ENCODE measurements at places on chromosomes 3 and 15. TPM values are rescaled to one million over a fixed set of nuclear protein-coding genes. Genes with fewer than 3 reads are reported as not detected.

GRCh38 chr15:46636206-46636605, 1001.4 kb downstream of the SQOR start:
- no peak for DNase-seq

DNA sequence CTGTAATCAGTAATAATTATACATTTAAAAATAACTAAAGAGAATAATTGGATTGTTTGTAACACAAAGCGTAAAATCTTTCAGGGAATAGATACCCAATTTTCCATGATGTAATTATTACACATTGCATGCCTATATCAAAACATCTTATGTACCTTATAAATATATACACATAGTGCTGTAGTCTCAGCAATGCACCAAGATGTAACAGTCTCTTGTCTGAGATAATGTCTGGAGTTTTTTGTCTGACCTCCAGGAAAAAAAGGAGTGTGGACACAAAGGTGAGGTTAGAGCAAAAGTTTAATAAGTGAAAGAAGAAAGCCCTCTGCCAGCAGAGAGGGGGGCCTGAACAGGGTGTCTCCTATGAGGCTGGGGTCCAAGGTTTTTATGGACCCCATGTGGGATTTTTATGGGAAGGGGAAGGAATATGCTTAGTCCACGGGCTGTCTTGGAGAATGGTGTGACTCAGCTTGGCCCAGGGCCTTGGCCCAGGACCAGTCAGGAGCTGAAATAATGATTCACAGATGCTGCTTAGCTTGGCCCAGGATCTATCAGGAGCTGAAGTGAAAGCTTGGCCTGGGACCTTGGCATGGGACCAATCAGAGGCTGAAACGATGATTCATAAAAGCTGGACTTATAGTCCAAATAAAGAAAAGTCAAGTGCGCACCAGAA, 545.0 kb downstream of the ZPLD1 start:
- DNase-seq: peak; percentile 64

DNA sequence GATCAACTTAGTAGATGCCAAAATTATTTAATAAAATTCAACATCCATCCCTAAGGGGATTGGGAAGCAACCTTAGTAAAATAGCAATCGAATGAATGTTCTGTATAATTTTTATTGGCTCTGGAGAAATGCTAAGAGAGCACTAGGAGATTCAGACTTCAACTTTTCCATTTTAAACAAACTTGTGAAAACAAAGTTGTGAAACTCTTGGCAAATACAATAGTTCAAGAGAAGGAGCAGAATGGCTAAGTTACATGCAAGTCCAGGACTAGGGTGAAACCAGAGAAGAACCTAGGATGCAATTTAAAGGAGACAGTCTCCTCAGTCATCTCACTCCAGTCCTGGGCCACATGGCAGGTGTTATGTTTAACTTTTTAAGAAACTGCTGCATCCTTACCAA, 16.7 kb upstream of the ZNF280D start:
- no peak for DNase-seq

GRCh38 chr3:60839246-60839645, 412.0 kb downstream of the FHIT start:
- no peak for DNase-seq

- DNase-seq: no peak
Measured at GRCh38 chr3:130773366-130773765, 26.7 kb upstream of the PIK3R4 start.

DNA sequence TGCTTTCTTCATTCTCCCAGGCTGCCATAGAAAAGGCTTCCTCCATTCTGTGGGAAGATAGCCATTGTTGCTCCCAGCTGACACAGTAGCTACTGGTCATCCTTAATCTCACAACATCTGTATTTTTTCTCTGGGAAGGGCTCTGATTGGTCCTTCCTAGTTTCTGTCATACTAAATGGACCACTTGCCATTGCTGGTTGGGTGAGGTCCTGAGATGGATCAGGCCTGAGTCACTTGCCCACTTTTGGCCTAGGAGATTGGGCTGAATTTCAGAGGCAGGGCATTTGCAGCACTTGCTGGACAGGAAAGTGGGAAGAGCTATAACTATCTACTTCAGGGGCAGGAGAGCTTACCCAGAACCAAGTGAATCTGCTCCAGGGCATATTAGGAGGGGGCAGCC, 106.5 kb upstream of the PROK2 start:
- DNase-seq: no peak

DNA sequence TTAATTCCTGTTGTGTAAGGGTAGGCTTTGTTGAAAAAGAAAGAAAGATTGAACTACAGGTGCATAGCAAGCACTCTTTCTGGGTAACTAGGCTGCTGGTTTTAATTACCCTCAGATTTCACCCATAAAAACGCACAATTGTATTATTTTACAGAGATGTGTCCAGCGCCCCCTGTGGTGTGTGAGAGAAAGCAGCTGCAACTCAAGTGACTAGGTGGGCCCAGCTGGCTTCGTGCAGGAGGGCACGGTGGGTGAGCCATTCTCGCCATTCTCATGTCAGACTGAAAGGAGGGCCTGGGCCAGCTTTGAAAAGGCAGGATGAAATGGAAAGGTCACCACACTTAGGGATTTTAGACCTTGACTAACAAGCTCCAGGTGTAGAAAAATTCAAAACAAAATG, 122.6 kb downstream of the LRIG1 start:
- no peak for DNase-seq

DNA sequence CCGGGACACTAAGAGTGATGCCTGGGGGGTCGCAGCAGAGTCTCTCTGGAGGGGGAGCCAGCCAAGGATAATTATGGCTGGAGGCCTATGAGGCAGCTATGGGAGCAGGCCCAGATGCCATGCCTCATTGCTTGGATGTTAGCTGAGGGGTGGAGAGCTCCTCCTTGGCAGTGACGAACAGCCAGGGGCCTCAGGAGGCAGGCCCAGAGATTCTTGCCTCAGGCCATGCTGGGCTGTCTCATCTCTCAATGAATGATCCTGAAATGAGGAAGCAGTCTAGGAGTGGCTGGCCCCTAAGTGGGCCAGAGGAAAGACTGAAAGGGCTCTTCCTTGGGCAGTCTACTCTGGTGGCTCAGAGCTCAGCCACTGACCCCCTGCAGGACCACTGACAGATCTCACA, 21.3 kb downstream of the KIF9 start:
- no peak for DNase-seq

CCR9 gene
- not detected for total RNA-seq

DNA sequence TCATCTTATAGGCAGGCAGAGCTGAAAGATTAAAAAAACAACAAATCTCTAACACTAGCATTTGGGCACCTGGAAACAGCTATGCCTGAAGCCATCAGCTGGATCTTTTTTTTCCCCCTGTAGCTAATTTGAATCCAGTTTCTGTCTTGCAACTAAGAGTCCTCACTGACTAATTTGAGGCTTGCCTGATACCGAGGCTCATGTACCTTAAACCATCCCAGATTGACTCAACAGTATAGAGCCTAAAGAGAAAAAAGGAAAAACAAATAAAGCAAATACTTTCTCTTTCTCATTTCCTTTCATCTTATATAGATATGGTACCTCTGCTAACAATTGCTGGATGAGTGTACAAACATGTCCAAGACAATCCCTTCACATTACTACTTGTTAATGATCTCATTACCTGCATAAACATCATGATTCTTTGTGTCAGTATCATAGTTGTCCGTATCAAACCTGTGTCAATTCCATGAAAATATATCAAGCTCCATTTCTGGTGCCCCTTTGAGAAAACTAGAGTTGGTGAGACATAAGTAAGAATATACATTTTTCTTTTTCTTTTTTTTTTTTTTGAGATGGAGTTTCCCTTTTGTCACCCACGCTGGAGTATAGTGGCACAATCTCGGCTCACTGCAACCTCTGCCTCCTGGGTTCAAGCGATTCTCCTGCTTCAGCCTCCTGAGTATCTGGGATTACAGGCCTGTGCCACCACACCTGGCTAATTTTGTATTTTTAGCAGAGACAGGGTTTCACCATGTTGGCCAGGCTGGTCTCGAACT, 43.1 kb downstream of the BHLHE40 start:
- DNase-seq: no peak

TGM5 gene
- 0.24 TPM for total RNA-seq

SRGAP3 gene
- total RNA-seq: 0.78 TPM

PLCH1 gene
- total RNA-seq: 0.28 TPM

ZNF609 gene
- 11.2 TPM for total RNA-seq

DNA sequence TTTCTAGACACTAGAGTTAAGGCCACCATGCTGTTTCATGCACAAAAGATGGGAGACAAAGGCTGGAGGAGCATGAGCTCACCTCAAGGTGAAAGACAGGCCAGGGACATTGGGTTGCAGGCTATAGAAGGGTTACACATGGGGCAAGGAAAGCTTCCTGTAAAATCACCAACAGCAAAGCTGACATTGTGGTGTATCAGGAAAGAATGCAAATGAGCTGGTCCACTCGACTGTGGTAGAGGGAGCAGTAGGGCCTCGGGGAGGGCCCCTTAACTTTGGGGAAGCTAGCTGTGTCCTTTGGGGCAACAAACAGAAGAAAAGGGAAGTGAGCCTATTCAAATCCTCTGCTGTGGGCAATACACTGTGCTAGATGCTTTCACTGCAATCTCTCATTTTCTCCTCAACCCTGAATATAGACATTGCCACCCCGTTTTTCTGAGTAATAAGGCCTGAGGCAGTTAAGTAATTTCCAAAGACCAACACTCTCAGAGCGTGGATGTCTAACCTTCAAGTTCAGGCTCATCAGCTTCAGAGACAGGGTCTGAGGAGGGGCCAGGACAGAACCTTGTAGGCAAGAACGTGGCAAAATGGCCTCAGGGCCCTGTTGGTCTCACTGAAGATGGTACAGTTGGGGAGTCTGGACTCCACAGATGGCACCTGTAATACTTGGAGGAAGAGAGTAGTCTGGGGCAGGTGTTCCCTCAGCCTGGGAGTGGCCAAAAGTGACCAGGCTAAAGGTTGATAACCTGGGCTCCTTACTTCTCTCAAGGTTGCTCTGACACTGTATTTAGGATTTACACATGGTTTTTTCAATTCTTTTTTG, 24.1 kb downstream of the CX3CR1 start:
- no peak for DNase-seq

DNA sequence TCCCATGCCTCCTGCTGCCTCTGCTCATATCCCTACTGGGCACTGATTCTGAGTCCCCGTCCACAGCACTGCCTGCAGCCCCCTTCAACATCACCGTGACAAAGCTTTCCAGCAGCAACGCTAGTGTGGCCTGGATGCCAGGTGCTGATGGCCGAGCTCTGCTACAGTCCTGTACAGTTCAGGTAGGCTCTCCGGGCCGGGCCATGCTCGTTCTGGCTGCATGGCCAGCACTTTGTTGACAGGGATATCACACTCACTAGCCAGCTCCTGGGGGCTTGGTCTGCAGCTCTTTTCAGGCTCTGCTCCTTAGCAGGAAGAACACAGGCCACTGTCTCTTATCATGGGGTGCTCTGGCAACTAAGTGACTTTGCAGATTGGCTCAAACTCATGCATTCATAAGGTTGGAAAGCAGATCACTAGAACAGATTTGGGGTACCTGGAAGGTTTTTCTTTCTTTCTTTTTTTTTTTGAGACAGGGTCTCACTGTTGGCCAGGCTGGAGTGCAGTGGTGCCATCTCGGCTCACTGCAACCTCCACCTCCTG, 6.0 kb downstream of the TYRO3 start:
- no peak for DNase-seq

DNA sequence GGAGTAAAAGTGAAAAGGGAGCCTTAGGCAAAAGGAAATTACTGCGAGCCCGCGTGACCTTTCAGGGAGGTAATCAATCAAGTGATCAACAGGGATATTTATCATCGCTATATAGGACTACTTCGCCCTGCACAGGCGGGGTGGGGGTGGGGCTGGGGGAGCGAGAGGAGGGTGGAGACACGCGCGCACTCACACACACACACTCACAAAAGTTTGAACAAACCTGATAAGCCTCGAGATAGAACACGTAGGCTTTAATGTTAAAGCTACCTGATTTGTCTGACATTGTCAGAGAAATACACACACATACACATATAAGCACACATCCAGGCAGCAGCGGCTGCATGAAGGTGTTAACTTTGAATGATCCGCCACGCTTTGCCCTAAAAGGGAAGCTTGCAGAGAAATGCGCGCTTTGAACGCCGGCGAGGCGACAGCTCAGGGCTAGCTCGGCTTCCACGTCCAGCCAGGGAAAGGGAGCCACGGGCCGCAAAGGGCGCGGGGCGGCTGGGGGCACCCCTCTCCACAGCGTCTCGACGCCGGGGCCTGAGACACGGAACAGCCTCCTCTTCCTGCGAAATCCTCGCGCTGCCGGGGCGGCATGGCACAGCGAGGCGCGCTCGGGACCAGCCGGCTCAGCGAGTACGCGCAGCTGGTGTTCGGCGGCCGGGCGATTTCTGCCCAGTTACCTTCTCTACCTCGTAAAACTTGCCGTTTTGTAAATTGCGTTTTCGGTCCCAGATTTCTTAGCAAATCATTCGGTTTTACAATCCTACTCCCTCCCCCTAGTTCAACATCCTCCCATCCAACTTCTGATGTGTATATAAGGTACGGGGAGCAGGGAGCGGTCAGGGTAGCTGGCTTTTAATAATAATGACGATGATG, 4.8 kb upstream of the MECOM start:
- DNase-seq: no peak

TAGLN3 gene
- not detected for total RNA-seq

- DNase-seq: no peak
Measured at GRCh38 chr3:68880632-68881031, 51.7 kb downstream of the TAFA4 start.

SLC41A3 gene
- total RNA-seq: 32.7 TPM

All from SJSA1 (cell line).